Stimulated activated CD4-positive, alpha-beta T cell treated with anti-CD3 and anti-CD28 coated beads, TNF-alpha, amount 100 ng/mL, for 1 hour (primary cell): ENCODE measurements at places on chromosomes 16 and 17.

- peak; percentile 99 for DNase-seq
These were observed at the start of the genes EMC6 and TAX1BP3 for GRCh38 chr17:3668279-3669084. Gene EMC6, plus strand, starts transcription at chr17:3668812. Its CDS starts 335 bp downstream, at chr17:3669147. Gene TAX1BP3, minus strand, starts transcription at chr17:3668578. Its CDS starts 52 bp downstream, at chr17:3668526.

- DNase-seq: no peak
These were observed 9.2 kb upstream of the MRPL58 start for GRCh38 chr17:75003070-75003956.

GRCh38 chr17:57696050-57696449 lies 49.0 kb downstream of the CCDC182 start:
- DNase-seq: no peak

- DNase-seq: no peak
These were observed 297.5 kb downstream of the CA10 start for GRCh38 chr17:51860954-51861561.

DNA sequence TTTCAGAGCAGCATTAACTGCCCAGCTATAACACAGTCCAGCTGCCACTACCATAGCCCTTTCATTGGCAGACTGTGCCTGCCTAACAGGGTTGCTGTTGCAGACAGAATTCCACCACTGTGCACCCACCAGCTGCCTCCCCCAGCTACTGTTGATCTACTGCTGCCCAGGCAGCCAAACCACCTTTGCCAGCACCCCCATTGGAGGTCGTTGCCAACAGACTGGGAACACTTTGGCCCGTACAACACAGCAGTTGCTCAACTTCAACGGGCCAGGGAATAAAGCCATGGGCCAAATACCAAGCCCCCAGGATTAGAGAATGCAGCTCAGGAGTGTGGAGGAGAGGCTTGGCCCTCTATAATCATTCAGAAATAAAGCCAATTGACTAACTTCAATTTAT lies 473.6 kb downstream of the CDH11 start:
- DNase-seq: no peak

DNA sequence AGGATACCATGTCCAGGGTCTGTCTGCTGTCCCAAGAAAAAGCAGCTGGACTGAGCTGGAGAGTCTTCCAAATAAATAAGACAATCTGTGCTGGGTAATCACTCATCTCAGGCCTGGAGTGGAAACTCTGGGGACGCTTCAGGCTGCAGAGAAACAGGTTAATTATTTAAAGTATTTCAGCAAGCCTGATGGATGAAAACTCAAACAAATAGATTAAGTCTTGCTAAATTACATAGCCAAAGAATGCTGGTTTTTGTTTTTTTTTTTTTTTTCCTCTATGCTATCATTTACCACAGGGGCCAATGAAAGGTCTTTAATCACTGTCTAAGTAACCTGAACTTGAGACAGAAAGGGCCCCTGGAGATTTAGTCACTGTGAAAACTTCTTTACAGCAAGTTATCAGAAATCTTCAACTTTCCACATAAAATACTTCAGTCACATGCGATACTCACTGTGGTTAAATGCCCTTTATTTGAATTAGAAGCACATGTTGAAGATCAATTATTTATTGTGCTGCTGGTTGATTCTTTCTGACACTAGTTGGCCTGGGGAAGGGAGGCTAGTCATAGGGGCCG lies 31.0 kb upstream of the KCNJ2 start:
- DNase-seq: no peak
